Dorsolateral prefrontal cortex (tissue), 122 donors: ENCODE measurements at places on chromosomes 12 and 14.

GRCh38 chr12:124740691-124741137 is 123.0 kb downstream of the SCARB1 start:
- DNase-seq: peak; percentile 61

DNA sequence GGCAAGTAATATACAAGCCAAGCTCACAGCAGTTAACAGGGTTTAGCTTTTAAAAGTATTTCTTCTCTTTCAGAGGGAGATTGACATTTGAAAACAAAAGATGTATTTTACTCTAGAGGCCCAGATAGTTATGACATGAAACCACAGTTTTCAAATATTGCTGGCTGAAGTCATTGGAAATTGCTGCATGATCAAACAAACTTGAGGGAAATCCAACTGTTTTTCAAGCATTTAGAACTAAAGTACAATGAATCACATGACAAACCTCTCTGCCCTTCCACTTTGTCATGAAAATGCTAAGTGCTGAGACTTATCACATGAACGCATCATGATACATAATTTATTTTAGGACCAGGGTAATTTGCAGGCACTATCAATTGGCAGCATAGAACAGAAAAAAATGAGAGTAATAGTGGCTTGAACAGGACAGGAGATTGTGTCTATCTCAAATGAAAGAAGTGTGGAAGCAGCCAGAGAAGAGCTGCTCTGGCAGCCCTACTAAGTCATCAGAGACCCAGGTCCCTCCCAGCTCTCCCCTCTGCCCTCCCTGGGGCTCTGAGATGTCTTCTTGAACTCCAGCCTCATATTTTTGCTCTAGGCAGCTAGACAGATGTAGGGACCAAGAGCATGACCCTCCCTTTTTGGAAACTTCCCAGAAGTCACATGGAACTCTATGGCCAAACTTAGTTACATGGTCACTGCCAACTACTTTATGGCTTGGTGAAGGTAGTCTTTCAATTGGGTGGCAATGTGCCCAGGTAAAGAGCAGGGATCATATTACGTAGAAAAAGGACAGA is 90.1 kb upstream of the PELI2 start:
- no peak for DNase-seq

GRCh38 chr12:95591731-95592130 is 40.5 kb upstream of the USP44 start:
- no peak for DNase-seq

- DNase-seq: no peak
These were observed 6.0 kb upstream of the ABCD4 start for GRCh38 chr14:74308695-74309094.

DNA sequence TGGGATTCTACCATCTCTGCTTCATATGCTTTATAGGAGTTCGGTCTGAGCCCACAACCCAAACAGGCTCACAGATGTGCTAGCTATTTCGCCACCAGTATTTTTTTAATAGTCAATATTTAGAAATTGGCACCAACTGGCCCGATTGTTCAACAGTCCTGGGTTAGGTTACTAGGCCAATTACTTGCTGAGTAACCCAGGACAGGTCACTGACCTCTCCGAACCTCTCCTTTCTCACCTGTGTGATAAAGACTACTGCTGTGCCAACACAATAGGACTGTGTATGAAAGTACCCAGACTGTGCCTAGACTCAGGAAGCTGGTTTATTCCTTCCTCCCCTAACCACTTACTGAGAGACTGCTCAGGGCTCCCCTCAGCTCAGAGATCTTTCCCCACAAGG is 8.3 kb downstream of the BDKRB2 start:
- no peak for DNase-seq

- DNase-seq: no peak
These were observed 47.1 kb downstream of the CCDC60 start for GRCh38 chr12:119381471-119382235.

- DNase-seq: peak; percentile 72
These were observed 44.7 kb upstream of the ATP23 start for GRCh38 chr12:57896434-57897201.

DNA sequence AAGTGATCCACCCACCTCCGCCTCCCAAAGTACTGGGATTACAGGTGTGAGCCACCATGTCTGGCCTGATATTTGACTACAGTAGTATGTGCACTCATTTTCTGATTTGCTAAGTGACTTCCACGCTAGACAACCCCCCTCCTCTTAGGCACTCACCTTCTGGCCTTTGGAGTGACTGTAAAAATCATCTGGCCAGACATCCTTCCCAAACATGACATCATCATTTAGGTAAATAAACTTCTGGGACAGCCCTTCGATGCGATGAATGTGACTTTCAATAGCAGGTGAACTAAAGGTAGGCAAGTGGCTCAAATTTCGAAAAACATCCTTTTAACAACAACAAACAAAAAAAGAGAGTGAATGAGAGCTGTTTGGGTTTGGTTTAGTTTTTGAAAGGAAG is 30.6 kb upstream of the SYCP3 start:
- DNase-seq: no peak

DNA sequence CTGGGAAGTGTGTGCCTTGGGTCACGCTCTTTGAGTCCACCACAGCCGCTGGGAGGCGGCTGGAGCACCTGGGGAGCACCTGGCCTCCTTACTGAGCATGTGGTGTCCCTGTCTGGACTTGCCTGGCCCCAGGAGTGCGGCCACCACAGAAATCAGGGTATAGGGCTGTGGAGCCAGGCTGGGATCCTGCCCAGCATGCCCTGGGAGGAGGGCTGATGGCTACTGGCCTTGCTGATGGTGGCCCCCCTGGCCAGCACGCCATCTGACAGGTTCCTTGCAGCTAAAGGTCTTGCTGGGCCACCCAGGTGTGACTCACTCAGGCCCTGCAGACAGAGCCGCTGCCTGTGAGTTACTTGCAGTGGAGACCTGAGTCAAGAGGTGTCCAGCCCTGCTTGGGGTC is 6.0 kb downstream of the ULK1 start:
- no peak for DNase-seq

DNA sequence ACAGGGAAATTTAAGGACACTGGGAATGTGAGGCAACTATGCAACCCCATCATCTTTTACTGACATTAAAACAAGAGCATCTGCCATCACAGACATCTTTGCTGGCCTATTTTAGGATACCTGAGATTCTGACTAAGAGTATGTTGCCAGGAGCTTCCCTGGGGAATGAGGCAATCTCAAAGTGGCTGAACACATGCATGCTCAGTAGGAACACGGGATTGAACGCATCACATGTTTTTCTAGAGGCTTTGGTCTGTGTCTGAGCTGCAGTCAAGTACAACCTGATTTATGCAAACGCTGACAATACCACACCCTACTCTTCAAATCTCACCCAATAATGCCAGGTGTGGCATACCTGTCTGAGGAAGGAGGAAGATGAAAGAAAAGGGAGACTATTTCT is 416.5 kb downstream of the NELL2 start:
- DNase-seq: no peak

- no peak for DNase-seq
These were observed 74.0 kb downstream of the CLIP1 start for GRCh38 chr12:122348505-122348904.

DNA sequence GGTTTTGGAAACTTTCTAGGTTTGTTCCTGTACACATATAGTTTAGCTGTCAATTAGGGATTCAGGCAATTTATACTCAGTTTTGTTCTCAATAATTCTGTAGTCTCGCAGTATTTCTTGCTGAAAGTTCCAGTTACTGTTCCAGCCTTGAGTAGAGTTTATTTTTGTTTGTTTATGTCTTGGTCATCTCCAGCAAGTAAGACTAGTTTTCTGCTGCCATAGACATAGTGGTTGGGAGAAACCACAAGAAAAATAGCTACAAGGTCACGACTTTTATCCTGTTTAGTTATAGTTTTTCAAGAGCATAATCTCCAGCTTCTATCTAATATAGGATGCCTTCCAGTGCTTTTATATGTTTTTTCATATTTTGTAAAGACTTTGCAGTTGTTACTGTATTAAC is 99.6 kb upstream of the FOXG1 start:
- DNase-seq: no peak

DNA sequence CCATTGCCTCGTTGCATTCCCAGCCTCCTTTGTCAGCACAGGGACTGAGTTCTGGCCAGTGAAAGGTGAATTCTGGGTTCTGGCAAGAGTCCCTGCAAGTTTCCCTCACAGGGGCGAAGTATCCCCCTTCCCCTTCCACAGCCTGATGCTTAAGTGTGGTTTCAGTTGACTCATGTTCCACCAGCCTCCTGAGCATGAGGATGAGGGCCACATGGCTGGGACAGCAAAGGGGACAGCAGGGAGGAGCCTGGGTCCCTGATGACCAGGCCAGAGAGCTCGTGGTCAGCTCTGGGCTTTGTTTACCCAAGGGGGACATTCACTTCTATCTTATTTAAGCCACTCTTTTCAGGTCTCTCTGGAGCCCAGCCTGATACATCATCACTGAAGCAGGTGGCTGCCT is 36.5 kb downstream of the CACNA2D4 start:
- DNase-seq: no peak

DNA sequence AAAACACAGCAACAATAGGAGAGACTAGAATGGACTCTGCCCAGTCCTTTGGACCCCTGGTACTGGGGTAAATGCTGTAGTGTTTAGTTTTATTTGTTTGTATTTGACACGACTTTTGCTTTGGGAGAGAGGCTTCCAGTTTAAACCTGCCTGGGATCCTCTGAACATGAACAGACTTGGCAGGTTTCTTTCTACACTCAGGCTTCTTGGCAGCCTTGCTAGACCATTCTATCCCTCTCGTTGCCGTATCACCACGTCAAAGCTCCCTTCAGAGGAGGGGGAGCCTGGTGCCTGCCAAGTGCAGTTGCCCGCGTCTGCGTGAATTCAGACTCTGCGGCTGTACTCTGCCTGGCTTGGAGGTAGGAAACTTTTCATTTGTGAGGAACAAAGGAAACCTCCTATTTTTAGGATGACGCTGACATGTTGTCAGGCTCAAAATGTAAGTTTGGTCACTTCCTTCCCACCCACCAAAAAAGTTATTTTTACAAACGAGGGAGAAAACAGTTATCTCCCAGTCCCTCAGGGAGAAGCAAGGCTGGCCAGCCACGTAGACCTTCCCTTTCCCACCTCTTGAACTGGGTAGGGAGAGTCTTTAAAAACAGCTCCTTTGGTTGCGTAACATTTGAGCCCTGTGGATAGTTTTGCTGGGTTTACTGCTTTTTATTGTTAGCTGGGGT is 25.9 kb downstream of the CD9 start:
- peak; percentile 69 for DNase-seq

- DNase-seq: no peak
These were observed 71.4 kb downstream of the ADAMTS20 start for GRCh38 chr12:43480591-43480990.

DNA sequence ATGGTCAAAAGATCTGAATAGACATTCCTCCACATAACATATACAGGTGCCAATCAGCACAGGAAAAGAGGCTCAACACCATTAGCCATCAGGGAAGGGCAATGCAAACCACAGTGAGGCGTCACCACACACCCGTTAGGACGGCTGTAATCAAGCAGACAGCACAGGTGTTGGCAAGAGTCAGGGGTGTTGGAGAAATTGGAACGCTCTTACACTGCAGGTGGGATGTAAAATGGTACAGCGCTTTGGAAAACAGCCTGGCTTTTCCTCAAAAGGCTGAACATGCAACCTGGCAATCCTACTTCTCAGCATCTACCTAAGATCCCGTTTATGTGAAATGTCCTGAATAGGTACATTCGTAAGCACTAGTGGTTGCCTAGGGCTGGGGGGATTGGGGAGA is 21.5 kb upstream of the MMP17 start:
- no peak for DNase-seq

DNA sequence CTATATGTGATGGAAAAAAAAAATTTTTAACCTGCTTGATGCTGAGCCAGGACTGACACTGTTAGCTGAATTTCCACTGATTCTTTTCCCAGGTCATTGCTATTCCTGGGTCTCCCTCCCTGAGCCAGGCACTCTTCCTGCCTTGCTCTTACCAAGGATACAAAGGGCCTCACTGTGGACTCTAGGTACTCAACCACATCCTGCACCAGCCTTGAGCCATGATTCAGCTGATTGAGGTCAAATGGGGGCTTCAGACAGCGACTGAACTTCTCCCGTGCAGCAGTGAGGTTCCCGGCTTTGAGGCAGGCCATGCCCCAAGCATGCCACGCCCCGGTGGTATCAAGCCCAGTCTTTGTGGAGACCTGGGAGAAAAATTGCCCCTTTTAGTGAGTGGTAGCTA is 54.3 kb downstream of the ZFYVE26 start:
- no peak for DNase-seq

GRCh38 chr14:88910386-88910785 is 85.9 kb downstream of the TTC8 start:
- peak; percentile 50 for DNase-seq

DNA sequence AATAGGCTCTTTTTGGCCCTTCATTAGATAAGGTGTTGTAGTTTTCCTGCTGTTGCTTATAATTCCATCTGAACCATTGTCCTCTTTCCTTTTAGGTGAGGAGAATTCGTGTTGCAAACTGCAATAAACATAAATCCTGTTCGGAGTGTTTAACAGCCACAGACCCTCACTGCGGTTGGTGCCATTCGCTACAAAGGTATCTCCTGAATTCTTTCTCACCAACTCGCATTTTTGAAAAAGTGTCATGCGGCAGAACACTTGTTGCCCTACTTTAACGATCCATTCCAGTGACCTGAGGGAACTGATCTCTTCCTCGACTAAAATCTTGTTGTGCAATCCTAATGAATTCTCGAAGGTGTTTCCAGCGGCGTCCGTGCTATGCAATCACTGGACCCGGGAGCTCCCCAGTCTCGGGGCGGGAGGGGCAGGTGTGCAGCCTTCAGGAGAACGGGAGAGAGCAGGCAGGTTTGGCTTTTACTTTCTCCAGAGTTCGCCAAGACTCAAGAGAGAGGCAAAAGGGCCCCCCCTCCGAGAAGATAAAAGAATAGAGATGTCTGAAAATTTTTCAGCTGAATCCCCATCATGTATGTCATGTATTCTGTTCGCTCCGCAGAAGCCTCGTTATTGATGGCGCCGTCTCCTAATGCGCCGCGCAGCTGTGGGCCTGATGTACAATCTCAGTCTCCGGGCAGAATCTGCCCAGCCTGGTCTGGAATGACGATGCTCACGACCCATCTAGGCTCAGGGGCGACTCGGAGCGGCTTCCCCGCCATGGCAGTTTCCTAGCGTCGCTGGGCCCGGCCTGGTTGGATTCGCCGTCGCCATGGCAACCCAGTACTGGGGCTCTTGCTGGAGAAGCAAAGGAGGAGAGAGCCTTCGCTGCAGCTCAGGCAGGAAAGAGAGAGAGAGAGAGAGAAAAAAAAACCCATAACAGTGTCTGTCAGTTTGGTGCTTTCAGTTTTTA is 38.2 kb downstream of the PLXNC1 start:
- peak; percentile 89 for DNase-seq

GRCh38 chr12:65663648-65664047 is 160.6 kb upstream of the HMGA2 start:
- DNase-seq: no peak

GRCh38 chr12:67968321-67968720 is 20.9 kb upstream of the IFNG-AS1 start:
- no peak for DNase-seq

GRCh38 chr12:118521036-118521370 is 144.6 kb downstream of the SUDS3 start:
- DNase-seq: no peak

DNA sequence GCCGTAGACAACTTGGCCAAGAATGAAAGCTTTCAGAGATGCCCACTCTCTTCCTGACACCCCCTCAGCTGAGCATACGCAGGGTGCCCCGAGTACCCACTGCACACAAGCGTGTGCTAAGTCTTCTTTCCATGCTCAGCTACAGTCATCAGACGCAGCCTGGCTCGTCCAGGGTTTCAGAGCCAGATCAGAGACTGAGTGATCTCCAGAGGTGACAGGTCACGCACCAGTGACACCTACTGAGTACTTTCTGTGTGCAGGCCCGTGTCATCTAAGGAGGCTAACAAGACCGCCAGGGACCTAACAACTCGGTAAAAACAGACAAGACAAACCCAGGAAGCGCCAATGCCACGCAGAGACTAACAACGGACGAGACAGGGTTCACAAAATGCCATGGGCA is 25.1 kb downstream of the STX2 start:
- no peak for DNase-seq
